ENCODE measurements at places on chromosomes 2 and 18. TPM values are rescaled to one million over a fixed set of nuclear protein-coding genes. Genes with fewer than 3 reads are reported as not detected.

The RAB6C gene
- 0.52 TPM for total RNA-seq

DNA sequence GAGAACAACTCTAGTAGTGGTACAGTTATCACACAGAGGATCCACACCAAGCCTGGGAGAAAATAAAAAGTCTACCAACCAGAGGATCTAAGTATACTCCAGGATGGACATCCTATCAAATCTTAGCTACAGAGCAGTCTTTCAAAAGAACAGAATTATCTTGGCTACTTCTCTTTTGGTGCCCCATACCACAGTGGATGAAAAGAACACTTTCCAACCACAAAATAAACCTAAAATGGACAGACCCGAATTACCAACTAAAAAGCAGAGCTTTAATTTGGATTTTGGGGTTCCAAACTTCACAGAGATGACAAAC is 116.1 kb downstream of the SRBD1 start:
- no peak overlapping the region for H3K4me3 ChIP-seq
- no peaks in the 10 kb centered on the region for H3K36me3 ChIP-seq
- H3K4me1 ChIP-seq = peaks cover 48% of the 10 kb centered on the region
- no peaks in the 10 kb centered on the region for H3K27me3 ChIP-seq
- no peak for DNase-seq

- H3K27me3 ChIP-seq = 0 out of 2 replicates have a peak, but pooled peaks cover 2% of the 10 kb centered on the region
- no peak overlapping the region for H3K27ac ChIP-seq
- H3K36me3 ChIP-seq = no peaks in the 10 kb centered on the region
- no peak for DNase-seq
- no peak overlapping the region for H3K4me3 ChIP-seq
These were observed 85.6 kb upstream of the LHCGR start for GRCh38 chr2:48841126-48841525.

The CFAP65 gene
- 0.11 TPM for total RNA-seq

DNA sequence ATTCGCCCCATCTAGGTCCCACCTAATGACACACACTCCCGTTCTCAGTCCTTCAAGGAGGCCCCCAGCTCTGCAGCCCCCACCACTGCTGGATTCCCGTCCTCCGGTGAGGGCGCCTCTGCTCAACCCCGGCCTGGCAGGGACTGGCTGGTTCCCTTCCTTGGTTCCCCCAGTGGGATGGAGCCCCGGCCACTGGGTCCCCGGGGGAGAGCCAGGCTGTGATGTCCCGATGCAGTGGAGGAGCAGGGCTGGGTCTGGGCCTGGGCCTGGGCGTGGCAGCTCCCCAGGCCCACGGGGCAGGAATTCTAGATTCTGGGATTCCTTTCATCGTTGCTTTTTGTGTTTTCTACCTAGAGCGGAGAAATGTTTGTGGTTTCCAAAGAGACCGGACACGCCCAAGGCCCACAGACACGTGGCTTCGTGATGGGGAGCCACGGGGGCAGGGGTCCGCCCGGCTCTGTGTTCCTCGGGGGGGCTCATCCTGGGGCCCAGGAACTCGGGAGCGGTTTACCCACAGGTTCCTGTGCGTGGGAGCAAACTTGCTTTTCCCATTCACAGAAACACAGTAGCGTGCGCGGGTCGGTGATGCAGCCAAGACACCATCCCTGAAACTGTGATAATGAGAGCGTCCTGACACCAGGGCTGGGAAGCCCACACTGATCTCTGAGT is 67.0 kb downstream of the SLC66A2 start:
- no peak for DNase-seq
- H3K4me1 ChIP-seq = no peaks in the 10 kb centered on the region
- H3K27ac ChIP-seq = no peak overlapping the region
- no peak overlapping the region for H3K4me3 ChIP-seq
- H3K36me3 ChIP-seq = no peaks in the 10 kb centered on the region

The VAMP5 gene
- not detected for total RNA-seq

The CHRNG gene
- not detected for total RNA-seq

The AQP12B gene
- total RNA-seq = not detected

GRCh38 chr2:62142054-62142453 is 53.9 kb upstream of the B3GNT2 start:
- H3K27ac ChIP-seq = no peak overlapping the region
- peaks cover 10% of the 10 kb centered on the region for H3K4me1 ChIP-seq
- H3K36me3 ChIP-seq = no peaks in the 10 kb centered on the region
- no peak for DNase-seq
- H3K4me3 ChIP-seq = no peak overlapping the region

The NAT8 gene
- not detected for total RNA-seq

- H3K4me3 ChIP-seq = no peak overlapping the region
- no peak for DNase-seq
- peaks cover 10% of the 10 kb centered on the region for H3K4me1 ChIP-seq
- H3K36me3 ChIP-seq = no peaks in the 10 kb centered on the region
- no peaks in the 10 kb centered on the region for H3K27me3 ChIP-seq
- no peak overlapping the region for H3K27ac ChIP-seq
These were observed 19.1 kb upstream of the B3GNT2 start for GRCh38 chr2:62176801-62177200.

Measured in Karpas-422 (cell line).